Myometrial cell (primary cell): ENCODE measurements at places on chromosomes 7 and 10. TPM values are rescaled to one million over a fixed set of nuclear protein-coding genes. Genes with fewer than 3 reads are reported as not detected.

Gene CRPPA
- total RNA-seq = 0.89 and 1.2 TPM in 2 replicates

Gene CRTAC1
- total RNA-seq = not detected in 2 replicates

Gene MYPN
- 11.0 and 12.9 TPM in 2 replicates for total RNA-seq

Gene CRYGN
- not detected in 2 replicates for total RNA-seq

Gene FANK1
- total RNA-seq = 0.71 and 1.4 TPM in 2 replicates

Gene LRRN3
- 4.1 and 7.5 TPM in 2 replicates for total RNA-seq

Gene CYP26C1
- not detected in 2 replicates for total RNA-seq

Gene GRK5
- total RNA-seq = 6.9 and 9.2 TPM in 2 replicates

Gene CFAP46
- total RNA-seq = 0.53 and 0.86 TPM in 2 replicates

Gene CFAP58
- 0.35 TPM in 1 of 2 replicates, not detected in the other for total RNA-seq

Gene TMEM168
- total RNA-seq = 9.8 and 11.2 TPM in 2 replicates

Gene MOGAT3
- not detected in 2 replicates for total RNA-seq

Gene KLHDC10
- 11.5 and 17.5 TPM in 2 replicates for total RNA-seq

Gene FAM185A
- 3.5 and 8.1 TPM in 2 replicates for total RNA-seq

Gene GRM3
- total RNA-seq = not detected in 2 replicates

Gene ZNF277
- total RNA-seq = 18.2 and 25.5 TPM in 2 replicates

Gene ATAD1
- 23.1 and 31.5 TPM in 2 replicates for total RNA-seq

Gene VSIR
- 21.6 and 24.5 TPM in 2 replicates for total RNA-seq

Gene NKX1-2
- total RNA-seq = not detected in 2 replicates

Gene HIPK2
- total RNA-seq = 3.5 and 6.2 TPM in 2 replicates

Gene MACC1
- under 0.01 TPM in 1 of 2 replicates, not detected in the other for total RNA-seq

Gene SFTPA1
- not detected in 2 replicates for total RNA-seq

Gene ST7
- total RNA-seq = 26.8 and 35.7 TPM in 2 replicates

Gene BICC1
- 11.9 and 13.5 TPM in 2 replicates for total RNA-seq

Gene CYP2W1
- not detected in 2 replicates for total RNA-seq

Gene CCDC172
- not detected in 2 replicates for total RNA-seq

Gene NPVF
- not detected in 2 replicates for total RNA-seq
